ENCODE measurements at places on chromosomes 5 and 9.

GRCh38 chr9:121754655-121755436 lies 103.4 kb downstream of the DAB2IP start:
- no peak for DNase-seq

- no peak for DNase-seq
Observed at GRCh38 chr9:91034521-91034920, 232.9 kb downstream of the SYK start.

GRCh38 chr5:11240293-11241190 lies 479.5 kb upstream of the DAP start:
- DNase-seq = no peak

DNA sequence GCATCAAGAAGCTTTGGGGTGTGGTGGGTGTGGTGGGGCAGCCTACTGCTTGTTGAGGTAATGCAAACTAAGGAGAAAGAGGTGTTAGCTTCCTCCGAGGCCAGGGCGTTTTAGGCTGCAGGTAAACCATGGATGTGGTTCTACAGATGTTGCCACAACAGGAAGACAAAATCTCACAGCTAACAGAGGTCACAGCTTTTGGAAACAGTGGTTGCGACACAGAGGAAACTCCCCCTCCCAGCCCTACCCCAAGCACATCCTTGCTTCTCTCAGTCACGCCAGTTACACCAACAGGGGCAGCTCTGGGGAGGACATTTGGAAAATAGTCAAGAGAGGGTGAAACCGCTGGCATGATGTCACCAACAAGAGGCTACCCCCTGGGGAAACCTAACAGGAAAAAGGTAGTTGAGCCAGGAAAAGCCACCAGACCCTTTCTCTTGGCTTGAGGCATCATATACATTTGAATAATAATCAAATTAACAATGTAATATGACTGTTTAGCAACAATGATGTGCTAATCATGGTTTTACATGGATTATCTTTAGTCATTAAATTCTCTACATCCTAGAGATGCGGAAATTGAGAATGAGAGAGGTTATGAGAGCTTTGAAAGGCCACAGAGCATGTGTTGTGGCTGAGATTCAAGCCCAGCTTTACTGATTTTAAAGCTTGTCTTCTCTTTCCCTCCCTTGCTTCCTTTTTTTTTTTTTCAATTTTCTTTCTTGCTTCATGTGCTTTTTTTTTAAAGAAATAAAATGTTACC lies 82.2 kb upstream of the IL12B start:
- DNase-seq = peak; percentile 94

DNA sequence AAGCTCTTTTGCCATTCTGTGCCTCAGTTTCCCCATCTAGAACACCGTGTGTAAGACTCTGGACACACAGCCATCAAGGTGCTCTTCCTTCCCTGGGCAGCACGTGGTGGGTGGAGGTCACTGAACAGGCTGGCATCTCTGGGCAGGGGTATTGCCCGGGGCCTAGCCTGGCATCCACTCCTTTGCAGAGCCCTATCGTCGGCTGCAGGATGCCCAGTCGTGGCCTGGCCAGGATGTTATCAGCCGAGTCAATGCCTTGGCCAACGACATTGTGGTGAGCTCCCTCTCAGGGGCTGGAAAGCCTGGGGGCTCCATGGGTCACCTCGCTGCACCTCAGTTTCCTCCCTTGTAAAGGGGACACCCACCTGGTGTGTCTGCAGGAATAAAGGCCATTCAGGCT lies 4.0 kb downstream of the ADGRD2 start:
- no peak for DNase-seq

DNA sequence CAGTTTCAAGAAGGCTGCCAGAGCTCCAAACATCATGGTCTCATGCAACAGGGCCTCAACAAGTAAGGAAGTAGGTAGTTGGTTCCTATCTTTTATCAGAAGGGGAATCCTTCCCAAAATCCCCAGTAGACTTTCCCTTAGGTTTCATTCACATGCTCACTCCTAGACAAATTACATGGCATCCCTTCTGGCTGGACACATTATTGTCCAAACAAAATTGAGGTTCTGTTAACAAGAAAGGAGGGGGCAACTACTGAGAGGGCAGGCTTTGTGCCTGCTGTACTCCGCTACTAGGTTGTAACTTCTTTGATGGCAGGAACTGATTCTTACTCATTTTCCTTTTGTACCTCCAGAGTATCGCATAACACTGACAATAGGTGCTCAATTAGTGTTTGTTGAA lies 56.0 kb upstream of the OSMR start:
- DNase-seq = peak; percentile 31

DNA sequence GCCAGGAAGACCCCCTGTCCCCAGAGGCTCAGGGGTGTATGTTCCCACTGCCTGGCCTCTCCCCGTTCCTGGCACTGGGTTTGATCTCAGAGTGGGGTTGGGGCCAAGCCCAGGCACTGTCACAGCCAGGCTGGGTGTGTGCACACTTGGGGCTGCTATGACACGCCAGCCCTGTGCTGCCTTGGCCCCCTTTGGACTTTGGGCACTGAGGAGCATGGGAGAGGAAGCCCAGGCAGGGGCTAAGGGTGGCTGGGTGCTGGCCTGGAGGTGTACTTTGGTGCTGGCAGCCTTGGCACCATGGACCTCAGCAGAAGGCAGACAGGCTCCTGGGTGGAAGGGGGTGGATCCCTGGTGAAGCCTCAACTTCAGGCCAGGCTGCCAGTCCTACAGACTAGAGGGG lies 223.6 kb upstream of the ISL1 start:
- DNase-seq = no peak

DNA sequence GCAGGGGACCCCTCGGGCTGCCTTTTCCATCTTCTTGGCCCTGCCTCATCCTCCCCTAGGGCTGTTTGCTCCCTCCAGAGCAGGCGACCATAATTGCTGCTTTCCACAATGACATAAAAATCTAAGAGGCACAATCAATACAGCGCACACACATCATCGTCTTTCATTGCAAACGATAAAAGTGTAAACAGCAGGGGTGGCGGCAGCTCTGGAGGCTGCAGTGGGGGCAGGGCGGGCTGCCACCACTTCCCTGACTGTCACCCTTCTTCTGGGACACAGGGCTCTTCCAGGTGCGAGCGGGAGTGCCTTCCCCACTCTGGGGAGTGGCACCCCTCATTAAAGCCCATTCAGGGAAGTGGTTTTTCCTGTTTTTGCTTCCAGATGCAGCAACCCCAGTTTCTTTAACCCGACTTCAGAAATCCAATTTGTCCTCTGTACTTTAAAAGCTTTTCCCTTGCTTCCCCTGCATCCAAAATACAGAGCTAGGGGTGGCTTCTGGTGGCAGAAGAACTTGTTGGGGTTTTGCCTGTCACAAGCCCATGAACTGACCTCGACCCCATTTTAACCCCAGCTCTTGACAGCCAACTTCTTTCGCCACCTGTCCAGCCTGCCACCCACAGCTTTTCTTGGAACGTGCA lies 45.7 kb downstream of the TSPAN17 start:
- DNase-seq = no peak

- DNase-seq = no peak
Observed at GRCh38 chr9:70641631-70642030, 227.2 kb upstream of the KLF9 start.

DNA sequence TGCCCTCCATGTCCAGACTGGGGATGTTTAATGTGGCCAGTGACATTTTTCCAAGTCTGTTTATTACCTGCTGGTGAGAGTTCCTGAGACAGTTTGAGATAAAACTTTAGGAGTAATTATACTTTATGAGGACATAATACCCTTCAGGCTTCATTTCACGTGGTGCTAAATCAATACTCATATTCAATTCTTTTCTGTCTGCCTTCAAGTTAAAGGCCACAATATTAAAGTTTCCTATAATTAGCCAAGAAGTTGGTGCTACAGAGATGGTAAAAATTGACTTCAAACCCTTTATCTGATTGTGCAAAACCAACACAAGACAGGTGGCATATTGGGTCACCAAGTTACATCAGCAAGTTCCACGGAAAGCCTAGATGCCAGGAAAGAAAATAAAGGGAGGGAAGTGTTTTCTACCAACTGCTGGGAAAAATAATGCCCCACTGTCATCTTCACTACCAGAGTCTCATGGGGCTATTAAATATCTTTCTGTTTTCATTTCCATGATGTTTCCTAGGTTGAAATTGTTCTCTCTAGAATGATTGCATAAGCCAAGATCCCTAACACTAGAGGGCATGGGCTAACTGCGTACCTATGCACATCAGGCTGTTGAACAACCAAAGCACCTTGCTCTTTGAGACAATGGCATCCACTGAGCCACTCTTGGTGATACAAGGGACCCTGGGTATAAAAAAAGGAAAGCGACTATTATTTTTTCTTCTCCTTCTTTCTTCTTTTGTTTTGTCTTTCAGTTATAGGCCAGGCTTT lies 68.7 kb downstream of the INSYN2B start:
- DNase-seq = no peak

- no peak for DNase-seq
Observed at GRCh38 chr5:163867738-163868137, 362.3 kb downstream of the MAT2B start.

- DNase-seq = no peak
Observed at GRCh38 chr9:9950813-9951212, 662.0 kb downstream of the PTPRD start.

GRCh38 chr9:80369641-80370040 lies 797.9 kb downstream of the TLE4 start:
- no peak for DNase-seq

- peak; percentile 8 for DNase-seq
Observed at GRCh38 chr5:160843240-160843639, 8.8 kb downstream of the ATP10B start.

GRCh38 chr5:20832204-20833080 lies 844.4 kb upstream of the CDH18 start:
- DNase-seq = no peak

DNA sequence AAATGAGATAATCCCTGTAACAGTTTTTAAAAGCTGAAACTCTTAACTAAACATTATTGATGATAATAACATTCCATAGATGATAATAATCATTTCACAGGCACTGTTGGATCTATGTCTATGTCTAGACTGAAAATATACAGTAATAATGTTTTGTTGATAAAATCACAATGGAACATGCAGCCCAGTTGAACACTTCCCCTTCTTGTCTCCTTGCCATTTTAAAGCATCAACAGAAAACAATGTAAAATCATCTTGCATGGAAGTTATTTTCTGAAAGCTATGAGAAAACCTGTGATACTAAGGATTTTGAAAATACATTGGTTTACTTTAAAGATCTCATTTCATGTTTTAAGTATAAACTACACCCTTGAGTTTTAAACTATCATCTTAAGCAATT lies 1.9 kb downstream of the GAPT start:
- DNase-seq = no peak

DNA sequence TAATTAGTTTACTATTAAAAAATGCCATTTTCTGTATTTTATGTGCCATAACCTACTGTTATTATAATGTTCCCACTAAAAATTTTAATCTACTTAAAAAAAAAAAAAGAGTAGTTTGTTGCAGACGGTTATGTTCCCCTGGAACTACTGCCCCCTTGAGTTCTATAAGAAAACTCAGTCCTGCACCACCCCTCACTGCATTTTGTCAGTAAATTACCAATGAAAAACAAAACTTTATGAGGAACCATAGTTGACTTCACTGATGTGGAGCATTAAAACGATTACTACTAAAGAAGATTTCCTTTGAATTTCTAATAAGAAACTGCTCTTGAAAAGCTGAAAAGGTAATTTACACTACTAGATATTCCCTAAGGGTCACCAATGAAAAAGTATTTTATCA lies 288.7 kb downstream of the FBXL17 start:
- DNase-seq = peak; percentile 1

DNA sequence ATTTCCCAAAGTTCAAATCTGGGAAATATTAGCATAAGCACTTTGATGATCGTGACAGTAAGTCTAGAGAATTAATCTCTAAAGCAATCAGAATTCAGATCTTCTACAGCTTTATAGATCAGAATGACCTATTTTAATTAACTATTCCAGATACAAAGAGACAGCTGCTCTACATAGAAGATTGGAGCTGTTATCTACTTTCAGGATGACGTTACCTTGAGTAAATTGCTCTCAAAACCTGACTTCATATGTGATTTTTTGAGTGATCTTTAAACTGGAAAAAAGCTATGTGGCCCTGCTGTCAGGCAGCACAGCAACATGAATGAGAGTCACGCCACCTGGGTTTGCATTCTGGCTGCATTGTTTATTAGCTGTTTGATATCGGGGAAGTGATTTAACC lies 259.9 kb upstream of the CDH6 start:
- DNase-seq = no peak

DNA sequence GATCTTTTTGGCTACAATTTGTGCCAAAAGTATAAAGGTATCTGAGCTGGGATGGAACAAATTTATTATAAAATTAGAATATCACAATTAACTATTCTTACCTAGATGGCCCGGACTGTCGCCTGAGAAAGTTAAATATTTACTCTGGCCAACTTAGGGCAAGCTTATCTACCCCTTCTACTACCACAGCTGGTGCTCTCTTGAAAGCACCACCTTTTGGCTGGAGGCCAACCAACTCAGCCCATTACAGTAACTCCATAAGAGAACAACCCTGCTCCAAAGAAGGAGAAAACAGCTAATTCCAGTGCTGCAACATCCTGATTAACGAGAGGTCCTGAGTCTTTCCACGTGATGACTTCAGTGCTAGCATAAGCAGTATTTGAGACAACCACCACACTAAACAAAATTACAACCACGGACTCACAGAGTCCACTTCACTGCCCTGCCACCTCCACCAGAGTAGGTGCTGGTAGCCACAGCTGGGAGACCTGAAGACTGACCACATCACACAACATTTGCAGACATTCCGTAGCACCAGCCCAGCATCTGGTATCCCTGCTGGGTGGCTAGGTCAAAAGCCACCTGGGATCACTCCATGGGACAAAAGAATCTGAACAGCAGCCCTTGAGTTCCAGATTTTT lies 43.2 kb downstream of the RGMB start:
- no peak for DNase-seq

GRCh38 chr9:88372103-88372654 lies 16.1 kb upstream of the SPIN1 start:
- peak; percentile 20 for DNase-seq

DNA sequence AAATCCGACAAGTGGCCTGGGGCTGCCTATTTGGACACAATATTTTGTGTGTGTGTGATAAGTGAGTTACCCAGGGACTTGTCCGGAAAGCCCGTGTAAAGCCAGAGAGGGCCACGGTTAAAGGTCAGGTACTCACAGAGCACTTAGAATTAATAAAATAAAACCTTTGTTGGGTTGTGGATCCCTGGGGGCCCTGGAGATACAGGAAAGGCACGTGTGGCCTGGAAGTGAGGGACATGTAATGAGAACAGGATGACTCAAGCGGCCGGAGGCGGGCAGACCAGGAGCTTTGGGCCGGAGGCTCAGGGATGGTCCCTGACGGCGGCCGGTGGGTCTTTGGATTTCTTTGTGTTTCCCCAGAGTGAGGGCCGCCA lies 1.0 kb downstream of the DMRT2 start:
- DNase-seq = no peak

GRCh38 chr5:138695781-138696180 lies 57.4 kb upstream of the CTNNA1 start:
- no peak for DNase-seq

GRCh38 chr5:172377856-172378255 lies 76.5 kb downstream of the SH3PXD2B start:
- DNase-seq = peak; percentile 79

DNA sequence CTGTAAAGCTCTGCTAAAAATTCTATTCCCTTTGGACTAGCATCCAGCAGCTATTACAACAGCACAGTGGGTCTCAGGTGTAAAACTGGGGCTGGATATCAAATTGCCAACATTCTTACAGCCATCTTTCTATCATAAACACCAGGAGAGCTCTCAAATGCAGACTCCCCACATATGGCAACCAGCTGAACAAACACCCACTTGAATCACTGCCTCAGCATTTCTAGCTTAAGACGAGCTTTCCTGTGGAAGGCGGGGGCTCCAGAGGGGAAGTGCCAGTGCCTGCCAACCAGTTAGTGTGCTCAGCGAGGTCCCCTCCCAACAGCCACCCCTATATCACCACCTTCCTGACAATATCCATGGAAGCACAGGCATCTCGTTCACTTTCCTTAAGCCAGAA lies 62.2 kb downstream of the IPPK start:
- no peak for DNase-seq

All from suppressor macrophage treated with lipopolysaccharide for 1 hour (primary cell).